ENCODE measurements at places on chromosomes 3 and 15.

- DNase-seq, result no peak
Observed at GRCh38 chr15:41994772-41995475, 22.6 kb upstream of the EHD4 start.

DNA sequence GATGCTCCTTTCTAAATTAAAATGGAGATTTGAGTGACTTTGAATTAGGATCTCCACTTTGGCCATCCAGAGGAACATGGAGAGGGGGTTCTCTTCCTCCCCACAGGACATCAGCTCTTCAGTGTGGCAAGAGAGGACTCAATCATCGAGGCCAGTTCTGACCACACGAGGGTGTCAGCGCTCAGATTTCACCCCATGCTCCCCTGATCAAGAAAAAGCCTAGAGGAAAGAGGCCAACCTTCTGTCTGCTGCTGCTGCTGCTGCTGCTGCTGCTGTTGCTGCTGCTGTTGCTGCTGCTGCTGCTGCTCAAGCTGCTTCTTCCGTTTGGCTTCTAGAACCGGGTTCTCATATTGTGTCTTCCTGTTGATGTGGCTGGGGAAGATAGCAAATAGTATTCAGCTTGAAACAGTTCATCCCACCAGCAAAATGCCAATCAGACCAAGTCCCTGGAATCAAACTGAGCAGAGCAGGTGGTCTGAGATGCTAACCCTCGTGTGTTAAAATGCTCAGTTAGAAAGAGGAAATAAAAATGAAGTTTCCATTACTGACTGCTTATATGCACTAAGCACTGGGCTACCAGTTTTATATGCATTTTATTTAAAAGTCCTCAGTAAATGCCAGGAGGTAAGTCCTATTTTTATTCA lies 599.0 kb downstream of the MAGI1 start:
- peak; percentile 56 for DNase-seq

- peak; percentile 15 for DNase-seq
Observed at GRCh38 chr15:57586661-57587424, 4.9 kb upstream of the MYZAP start.

DNA sequence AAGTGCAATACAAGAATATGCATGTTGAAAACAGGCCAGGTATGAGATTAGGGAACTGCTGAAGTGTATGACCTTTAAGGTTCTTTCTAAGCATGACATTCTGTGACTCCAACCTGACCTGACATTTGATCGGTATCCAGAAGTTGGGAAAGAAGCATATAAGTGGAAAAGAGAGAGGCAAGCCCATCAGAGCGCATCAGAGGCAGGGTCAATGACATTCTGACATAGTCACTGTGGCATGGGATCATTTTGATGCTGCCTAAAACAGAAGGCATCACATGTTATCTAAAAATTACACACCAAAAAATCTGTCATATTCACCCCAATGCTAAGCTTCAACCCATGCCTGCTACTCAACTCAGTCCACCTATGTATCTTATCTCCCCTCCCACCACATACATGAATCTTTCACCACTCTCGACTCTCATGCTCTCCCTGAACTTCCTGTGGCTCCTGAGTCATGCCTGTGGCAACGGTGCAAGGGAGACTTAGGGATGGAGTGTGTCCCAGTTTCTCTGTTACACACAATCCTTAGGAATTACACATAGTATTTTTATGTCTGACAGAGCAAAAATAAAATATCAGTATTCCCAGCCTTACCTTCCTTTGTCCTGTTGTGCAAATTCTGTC lies 20.5 kb upstream of the LRRN1 start:
- no peak for DNase-seq

Data from EL (cell line).